Pulmonary artery endothelial cell (primary cell): ENCODE measurements at places on chromosomes 12 and 14. TPM values are rescaled to one million over a fixed set of nuclear protein-coding genes. Genes with fewer than 3 reads are reported as not detected.

DNA sequence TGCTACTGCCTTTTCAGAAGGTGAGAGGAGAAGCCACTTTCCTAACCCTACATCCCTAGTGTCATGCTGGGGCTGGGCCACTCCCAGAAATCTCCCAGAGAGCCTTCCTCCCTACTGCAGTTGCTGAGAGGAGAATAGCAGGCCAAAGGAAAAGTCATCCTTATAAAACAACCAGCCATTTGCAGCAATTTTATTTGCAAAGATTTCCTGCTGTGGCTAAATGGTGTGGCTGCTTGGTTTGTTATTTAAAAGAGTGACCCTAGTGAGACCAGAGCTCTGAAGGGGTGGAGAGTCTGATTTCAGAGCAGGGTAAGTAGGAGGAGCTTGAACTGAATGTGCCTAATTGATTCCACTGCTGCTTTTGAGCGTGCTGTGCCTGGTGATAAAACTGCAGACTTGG, 232.0 kb downstream of the GRIN2B start:
- DNase-seq: no peak

- DNase-seq: no peak
Observed at GRCh38 chr12:53207042-53207441, at the start of gene ITGB7. ITGB7 (minus strand) TSS chr12:53207251; CDS start chr12:53200443, 6,808 bp downstream.

GPRC5D gene
- 0.11 TPM in 1 of 2 replicates, not detected in the other for total RNA-seq

CATSPERB gene
- total RNA-seq: not detected in 2 replicates
